ENCODE measurements at places on chromosomes 5 and 9. TPM values are rescaled to one million over a fixed set of nuclear protein-coding genes. Genes with fewer than 3 reads are reported as not detected.

- peak; percentile 35 for DNase-seq
Observed at GRCh38 chr9:69122082-69122548, 52.0 kb upstream of the TJP2 start.

GRCh38 chr9:82208741-82209450 is 220.3 kb downstream of the SPATA31D1 start:
- DNase-seq: no peak

GRCh38 chr9:113390192-113390960 is 10.7 kb downstream of the ALAD start:
- no peak for DNase-seq

- no peak for DNase-seq
Observed at GRCh38 chr5:1386274-1386717, 41.4 kb upstream of the CLPTM1L start.

The C5orf58 gene
- total RNA-seq: not detected

DNA sequence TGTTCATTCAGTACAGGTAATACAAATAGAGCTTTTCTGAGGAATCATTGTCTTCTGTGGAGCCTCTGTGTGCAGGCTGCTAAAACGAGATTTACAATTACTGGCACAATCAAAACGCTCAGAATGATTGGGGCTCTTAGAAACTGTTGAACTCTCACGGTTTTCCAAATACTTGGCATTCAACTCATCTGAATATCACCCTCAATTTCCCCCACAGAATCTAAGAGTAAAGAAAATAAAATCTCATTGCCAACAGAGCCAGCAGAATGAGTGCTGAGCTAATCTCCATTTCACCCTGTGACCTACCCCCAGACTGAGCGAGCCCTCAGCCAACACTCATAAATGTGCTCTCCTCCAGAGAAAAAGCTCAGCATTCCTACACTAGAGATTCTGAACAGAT is 35.3 kb upstream of the TMED7 start:
- DNase-seq: no peak
